Uterus (tissue), 4 donors: ENCODE measurements at places on chromosomes 6 and 20. TPM values are rescaled to one million over a fixed set of nuclear protein-coding genes. Genes with fewer than 3 reads are reported as not detected.

DNA sequence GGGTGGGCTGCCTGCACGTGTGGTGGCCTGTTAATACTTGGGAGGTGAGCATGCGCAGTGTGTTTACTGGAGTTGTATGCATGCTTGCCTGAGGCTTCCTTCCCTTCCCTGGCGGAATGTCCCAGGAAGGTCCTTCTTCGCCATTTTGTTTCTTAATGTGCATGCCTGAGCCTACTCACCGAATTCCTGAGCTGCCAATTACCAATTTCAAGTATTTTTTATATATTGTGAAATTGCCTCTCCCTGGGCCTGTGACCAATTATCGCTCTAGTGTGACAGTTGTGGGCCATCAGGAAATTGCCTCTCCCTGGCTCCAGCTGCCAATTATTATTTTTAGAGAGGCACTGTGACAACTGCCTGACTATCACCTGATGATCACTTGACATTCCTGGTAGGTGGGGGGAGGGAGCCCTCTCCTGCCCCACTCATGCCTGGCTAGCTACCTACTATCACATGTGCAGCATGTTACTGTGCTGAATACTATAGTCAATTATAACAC, 70.0 kb downstream of the FAM50B start:
- DNase-seq: no peak

DNA sequence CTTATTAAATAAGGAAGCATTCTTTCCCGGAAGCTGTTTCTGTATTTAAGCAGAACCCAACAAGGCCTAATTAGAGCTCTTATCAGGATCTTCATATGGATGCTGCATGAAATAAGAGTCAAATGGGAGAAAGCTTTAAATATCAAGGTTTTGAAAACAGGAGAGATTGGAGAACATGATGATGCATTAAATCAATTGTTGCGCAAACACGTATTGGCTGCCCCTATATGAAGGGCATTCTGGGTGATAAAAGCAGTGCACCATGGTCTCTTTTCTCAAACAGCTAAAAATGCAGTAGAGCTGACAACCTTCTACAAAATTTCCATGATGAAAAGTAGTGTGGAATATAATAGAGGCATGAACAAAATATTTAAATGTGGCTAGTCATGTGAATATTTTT, 98.9 kb downstream of the TBXT start:
- no peak for DNase-seq

RIMS1 gene
- 0.88 TPM for total RNA-seq

DNA sequence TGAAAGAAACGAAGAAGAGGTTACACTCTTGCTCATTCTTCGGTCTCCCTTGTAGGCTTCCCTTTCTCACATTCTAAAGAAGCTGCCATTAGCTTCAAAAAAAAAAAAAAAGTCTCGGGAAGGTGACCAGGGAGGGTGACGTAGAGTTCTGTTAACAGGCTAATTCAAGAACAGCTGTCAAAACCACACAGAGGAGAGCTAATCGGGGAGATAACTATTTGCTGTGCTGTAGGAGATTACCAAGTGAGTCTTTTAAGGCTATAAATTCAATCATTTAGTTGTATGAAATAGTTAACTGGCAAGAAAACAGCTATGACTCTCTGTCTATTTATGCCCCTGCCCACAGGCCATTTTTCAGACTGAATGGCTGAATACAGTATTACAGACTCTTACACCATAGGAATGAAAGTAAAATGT, 256.8 kb downstream of the SYNE1 start:
- no peak for DNase-seq

FKBP1C gene
- not detected for total RNA-seq

- no peak for DNase-seq
Observed at GRCh38 chr6:168263351-168263905, 56.1 kb downstream of the DACT2 start.

KIF6 gene
- 1.6 TPM for total RNA-seq

- no peak for DNase-seq
Observed at GRCh38 chr20:13898012-13898612, 92.3 kb downstream of the SEL1L2 start.

DNA sequence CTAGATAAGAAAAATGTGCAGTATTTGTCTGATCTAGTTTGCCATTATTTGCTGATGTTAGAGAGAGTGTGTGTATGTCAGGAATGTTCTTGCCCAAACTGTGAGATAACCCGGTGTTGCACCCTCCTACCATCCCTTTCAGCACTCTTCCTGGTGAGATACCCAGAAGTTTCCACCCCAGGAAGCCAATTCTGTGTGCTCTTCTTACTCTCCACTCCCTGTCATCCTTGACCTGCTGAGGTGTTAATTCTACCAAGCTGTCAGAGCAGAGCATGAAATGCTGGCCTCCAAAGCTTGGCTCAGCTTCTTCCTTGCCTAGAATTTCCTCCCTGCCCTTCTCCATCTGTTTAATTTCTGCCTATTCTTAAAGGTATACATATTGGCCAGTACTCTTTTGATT, 237.3 kb upstream of the CNR1 start:
- no peak for DNase-seq

GRCh38 chr6:134413241-134413643, 95.3 kb upstream of the SGK1 start:
- DNase-seq: no peak

DNA sequence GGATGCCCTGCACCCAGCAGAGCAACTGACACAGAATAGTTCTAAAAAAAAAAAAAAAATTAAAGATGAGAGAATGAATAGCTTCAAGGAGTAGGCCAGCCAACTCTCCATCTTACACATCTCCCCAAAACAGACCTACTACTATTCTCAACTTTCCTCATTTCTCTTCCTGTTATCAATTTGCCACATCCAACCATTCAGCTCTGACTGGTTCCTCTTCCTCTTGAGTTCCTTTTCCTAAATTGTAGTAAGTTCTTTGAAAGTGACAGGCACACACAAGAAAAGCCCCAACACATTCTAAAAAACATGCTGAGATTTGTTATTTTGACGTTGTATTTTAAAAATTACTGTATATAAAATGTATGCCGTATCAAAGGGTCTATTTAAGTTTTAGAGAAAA, 117.2 kb downstream of the PDSS2 start:
- DNase-seq: no peak
